Fibroblast of skin of right quadriceps (primary cell): ENCODE measurements at places on chromosomes 6 and 20.
A peak's percentile ranks its signal among the peaks of the same experiment; 100 is the strongest.

GRCh38 chr6:56381801-56382251, 134.4 kb upstream of the COL21A1 start:
- DNase-seq = peak; percentile 48

- DNase-seq = peak; percentile 48
Observed at GRCh38 chr6:130760006-130760405, 67.2 kb upstream of the SMLR1 start.

- no peak for DNase-seq
Observed at GRCh38 chr6:157520596-157521361, 139.8 kb downstream of the ZDHHC14 start.

DNA sequence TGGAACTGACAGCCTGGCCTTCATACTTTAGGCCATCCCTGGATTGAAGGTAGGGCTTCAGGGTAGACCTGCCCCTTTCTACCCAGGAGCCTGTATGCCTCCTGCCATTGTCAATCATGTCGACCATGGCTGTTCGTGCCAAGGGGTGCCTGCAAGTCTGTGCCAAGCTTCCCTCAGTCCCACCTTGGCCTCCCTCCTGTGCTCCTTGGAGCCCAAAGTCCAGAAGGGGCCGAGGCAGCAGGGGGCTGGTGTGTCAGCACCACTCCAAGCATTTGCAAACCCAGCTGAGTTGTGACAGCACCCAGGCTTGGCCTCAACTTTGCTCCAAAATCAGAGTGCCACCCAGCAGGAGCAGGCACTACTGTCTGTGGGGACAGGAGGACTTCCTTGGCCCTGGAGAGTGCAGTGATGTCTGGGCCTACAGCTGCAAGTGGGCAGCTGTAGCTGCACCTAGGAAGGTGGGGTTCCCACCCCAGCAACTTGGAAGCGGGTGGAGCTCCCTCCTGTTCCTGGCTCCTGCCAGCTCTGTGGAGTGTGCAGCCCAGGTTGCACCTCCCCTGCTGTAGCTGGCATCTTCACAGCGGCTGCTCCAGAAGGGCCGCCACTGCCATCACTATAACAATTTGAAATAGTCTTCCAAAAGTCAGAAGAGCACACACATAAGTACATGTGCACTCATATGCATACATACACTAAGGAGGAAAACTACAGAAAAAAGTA, 1719.3 kb downstream of the HACE1 start:
- DNase-seq = no peak

DNA sequence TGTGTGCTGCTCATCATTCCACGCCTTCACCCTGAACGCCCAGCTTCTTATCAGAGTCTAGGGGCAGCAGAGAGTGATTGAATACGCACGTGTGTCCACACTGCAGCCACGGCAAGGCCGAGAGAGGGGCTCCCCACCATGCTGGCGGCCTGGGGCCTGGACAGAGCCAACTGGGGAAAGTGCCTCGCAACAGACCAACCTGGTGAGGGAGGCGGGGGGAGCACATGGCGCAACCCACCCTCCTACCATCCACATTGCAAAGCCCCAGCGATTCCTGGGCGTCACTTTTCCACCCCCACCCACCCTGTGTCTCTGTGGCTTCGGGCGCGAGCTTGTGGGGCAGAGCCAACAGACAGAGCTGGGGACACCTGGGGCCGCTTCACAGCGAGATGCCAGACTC, 66.4 kb upstream of the DUSP22 start:
- DNase-seq = no peak

DNA sequence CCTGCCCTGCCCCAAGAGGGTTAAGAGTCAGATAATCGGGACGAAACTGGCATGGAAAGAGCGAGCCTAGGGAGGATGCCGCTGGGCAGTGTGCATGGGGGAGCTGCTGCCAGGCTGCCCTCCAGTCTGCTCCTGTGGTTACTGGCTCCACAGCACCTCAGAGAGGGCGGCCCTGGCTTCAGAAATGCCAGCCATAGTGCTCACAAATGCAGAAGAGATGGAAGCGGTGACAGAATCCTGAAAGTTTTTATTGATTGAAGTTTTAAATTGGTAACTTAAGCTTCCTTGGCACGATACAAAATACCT, 57.9 kb downstream of the VAPB start:
- DNase-seq = no peak

GRCh38 chr20:53735536-53736050, 142.0 kb upstream of the ZNF217 start:
- peak; percentile 97 for DNase-seq

GRCh38 chr6:5399391-5399790, 138.1 kb downstream of the FARS2 start:
- DNase-seq = no peak

DNA sequence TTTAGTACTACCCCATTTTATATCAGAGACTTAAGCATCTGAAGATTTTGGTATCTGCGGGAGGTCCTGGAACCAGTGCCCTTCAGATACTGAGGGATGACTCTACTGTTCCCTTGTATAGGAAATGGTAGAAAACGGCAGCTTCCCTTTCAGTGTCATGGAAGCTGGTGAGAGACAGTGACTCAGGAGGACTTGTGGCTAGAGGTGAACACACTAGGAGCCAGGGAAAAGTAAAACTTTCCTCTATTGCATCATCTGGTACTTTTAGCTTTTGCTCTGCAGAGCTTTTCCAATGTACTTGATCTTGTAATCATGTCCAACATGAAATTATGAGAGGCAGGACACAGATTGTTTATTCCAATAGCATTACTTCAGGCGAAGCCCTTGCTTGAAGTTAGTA, 45.0 kb downstream of the RNF144B start:
- DNase-seq = peak; percentile 43

DNA sequence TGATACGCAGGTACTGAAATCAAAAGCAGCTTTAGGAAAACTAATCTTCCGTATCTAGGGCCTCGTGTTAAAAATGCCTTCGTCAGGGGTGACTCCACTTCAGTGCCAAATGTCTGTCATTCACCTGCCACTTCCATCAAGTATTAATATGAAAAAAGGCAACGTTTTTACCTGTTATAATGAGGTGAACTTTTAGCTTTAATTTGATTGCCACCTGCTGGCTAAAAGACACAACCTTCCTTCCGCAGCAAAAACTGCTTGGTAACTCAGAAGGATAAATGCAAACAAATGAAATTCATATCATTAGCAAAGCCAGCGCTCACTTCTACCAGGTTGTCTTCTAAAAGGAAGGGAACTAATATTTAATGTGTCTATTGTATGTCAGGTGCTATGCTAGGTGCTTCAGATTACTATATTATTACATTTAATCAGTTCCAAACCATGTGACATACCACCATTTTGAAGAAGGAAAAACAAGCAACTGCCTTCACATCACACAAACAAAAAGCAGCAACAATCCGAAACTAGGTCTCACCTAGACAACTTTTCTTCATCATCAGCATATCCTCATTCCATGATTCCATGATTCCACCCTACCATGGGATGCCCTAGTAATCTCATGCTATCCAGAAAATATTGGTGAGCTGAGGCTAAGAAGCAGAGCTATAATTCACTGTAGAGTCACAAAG, 20.6 kb upstream of the ARHGAP18 start:
- DNase-seq = no peak

- no peak for DNase-seq
Observed at GRCh38 chr6:109626311-109626710, 64.7 kb downstream of the AK9 start.

DNA sequence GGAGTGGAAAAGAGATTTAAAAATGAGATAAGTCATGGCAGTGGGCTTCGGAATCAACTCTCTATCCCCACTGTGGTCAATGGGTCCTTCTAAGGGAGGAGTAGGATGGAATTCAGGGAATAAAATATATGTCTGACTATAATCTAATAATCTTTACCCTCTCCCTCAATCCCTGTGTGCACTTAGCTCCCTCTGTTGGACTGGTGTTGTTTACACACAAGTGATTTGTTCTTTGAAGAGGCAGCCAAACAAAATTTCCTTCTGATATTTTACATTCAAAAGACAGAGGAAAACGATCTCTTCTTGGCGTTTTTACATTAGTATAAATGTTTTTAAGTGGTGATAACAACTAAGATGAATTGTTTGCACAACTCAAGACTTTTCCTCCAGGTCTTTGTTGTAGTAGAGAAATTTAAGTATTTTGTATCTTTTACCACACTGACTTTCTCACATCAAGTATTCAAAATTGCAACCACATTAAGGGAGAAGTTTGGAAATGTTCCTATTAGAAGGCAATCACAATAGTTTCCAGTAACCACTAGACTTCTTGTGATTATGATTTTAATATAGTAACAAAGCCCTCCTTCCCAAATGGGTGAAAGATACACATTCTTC, 317.8 kb downstream of the CENPW start:
- peak; percentile 31 for DNase-seq

DNA sequence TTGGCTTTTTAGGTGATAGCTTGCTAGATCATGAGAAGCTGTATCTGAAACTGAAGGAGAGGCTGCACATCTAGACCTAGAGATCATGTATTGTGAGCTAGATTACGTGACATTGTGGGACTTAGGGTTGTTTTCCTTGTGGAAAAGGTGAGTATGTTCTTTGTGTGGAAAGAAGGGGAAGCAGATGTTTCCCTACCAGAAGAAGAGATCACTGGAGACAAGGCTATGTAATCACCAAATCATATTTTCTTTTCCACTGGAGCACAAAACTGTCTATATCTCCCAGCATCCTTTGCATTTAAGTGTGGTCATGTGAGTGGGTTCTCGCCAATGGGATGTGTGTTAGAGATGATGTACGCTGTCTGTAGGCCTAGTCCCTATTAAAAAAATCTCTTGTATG, 7.0 kb upstream of the EPB41L2 start:
- DNase-seq = no peak

DNA sequence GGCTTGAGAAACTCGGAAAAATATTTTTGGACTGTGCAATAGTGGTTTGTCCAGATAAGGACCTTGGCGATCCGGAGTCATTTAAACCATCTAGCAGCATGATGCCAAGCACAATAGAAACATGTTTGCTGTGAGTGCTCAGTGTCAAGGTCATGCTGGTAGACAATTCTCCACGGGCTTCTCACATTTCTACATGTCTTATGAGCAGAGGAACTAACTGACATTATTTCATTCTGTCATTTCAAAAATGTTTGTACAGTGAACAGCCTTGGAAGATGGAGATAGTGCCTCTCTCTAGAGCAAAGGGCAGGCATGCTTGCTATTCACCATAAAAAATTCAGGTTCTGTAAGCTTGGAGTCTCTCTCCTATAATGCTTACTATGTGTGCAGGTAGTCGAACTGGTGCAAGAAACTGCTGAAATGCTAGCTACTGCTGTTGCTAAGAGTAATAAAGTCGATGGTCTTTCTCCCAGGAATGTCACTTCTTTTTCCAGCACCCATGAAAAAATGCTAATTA, 25.4 kb upstream of the CCN2 start:
- peak; percentile 32 for DNase-seq

DNA sequence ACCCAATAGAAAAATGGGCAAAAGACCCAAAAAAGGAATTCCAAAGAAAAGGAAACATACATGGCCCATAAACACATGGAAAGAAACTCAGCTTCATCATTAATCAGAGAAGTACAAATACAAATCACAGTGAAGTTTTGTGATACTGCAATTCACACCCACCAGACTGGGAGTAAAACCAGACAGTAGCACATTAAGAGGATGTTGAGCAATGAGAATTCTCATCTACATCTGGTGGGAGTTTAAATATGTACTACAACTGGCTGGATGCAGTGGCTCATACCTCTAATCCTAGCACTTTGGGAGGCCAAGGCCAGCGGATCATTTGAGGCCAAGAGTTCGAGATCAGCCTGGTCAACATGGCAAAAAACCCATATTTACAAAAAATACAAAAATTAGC, 125.7 kb upstream of the PHACTR1 start:
- peak; percentile 41 for DNase-seq

- DNase-seq = no peak
Observed at GRCh38 chr20:39886650-39887190, 802.3 kb downstream of the MAFB start.

DNA sequence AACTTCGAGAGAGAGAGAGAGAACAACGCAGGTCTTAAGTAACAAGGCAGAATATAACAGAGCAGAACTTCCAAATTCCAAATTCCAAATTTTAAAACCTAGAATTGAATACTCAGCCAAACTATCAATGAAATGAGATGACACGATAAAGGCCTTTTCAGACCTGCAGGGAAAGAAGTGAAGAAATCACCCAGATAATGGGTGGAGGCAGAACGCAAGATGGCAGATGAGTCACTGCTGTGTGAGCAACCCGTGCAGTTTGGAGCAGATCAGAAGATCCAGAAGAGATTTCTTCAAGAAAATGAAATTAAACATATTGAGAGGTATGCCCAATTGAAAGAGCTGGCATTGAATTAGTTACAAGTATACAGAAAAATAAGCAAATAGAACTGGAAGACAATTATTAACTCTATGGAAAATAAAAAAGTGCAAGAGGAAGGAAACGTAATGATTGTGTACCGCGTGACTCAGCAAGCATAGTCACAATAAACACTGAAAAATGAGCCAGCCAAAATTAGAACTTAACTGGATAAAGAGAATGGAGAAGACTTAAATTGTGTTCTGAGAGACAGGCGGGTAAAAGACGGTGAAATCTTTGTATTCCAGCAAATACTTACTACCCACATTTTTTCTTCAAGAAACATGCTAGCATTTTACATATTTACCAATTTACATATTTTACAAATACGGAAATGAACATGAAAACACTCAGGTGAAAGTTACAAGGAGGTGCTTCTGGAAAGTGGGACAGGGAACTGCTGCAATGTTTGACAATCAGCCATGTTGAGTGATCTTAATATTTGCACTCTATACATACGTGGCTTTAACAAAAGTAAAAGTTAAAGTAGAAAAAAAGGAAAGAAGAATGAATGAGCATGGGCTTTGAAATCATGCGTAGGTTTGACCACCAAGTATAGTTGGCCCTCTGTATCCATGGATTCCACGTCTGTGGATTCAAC, 87.9 kb upstream of the CDYL start:
- peak; percentile 70 for DNase-seq

- no peak for DNase-seq
Observed at GRCh38 chr6:24708612-24709011, 10.3 kb downstream of the C6orf62 start.

DNA sequence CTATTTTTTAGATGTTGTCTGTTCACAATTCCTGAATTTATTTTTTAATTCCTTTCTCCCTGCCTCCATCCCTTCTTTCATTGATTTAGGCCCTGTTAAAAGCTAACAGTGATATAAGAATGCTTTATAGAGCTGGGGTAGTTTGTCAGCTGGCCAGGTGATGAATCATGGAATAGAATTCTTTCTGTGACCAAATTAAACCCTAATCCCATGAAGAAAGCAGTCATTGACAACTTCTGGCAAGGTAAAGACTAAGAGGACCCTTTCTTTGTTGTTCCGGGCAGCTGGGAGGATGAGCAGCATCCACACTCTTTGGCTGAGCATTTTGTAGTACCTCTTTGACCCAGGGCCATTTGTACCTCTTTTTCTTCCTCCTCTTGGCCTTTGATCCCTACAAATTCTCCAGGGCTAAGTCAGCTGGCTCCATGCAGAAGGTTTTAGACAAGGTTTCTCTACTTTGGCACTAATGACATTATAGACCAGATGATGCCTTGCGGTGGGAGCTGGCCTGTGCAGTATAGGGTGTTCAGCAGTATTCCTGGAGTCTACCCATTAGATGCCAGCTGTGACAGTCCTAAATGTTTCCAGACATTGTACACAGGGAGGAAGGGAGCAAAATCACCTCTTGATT, 102.9 kb downstream of the SLX4IP start:
- DNase-seq = peak; percentile 70
